Myocyte (in vitro differentiated cells): ENCODE measurements at places on chromosomes 2 and 18.

- DNase-seq = no peak
These were observed 95.9 kb downstream of the NCOA1 start for GRCh38 chr2:24586955-24587354.

GRCh38 chr2:102052365-102052764, 60.6 kb downstream of the IL1R2 start:
- no peak for DNase-seq

- DNase-seq = no peak
These were observed 9.1 kb downstream of the EPAS1 start for GRCh38 chr2:46306330-46306751.

- peak; percentile 27 for DNase-seq
These were observed 64.9 kb upstream of the TFCP2L1 start for GRCh38 chr2:121349721-121350401.

DNA sequence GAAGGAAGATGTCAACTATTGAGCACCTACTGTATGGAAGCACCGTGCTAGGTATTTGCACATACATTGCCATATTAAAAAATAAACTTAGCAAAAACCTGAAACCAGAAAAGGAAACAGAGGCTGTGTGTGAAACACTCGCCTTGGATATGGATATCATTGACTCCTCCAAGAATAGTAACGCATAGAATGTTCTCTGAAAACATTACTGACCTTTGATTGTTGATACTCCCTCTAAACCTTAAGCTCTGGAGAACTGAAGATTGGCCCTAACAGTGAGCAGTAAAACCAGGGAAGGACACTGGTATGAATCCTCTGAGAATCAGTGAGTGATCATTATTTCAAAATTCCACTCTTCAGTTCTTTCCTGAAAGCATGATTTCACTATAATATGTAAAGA, 236.8 kb downstream of the CDH20 start:
- DNase-seq = no peak

GRCh38 chr2:890214-890613, 60.4 kb upstream of the SNTG2 start:
- no peak for DNase-seq

DNA sequence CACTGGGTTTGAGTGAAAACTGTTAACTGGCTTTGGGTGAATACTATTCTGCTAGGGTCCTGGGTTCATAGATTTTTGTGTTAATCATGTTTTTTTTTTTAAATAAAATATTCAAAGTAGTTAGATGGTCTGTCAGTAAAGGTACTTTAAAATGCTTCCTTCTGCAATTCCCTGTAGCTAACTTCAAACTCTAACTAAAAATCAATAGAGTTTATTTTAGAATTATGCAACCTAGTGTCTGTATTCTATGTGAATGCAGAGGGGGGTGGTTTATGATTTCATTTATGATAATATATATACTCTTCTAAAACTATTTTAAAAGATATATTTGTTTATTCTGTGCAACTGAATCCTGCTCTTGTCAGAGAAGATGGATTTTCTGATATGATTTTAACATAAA, 27.9 kb downstream of the STARD6 start:
- DNase-seq = no peak

- peak; percentile 29 for DNase-seq
These were observed 80.1 kb upstream of the CTDP1 start for GRCh38 chr18:79599441-79599931.

GRCh38 chr2:207833251-207833751, 63.6 kb upstream of the FZD5 start:
- DNase-seq = no peak

- DNase-seq = peak; percentile 21
These were observed 3.3 kb upstream of the ORC2 start for GRCh38 chr2:200966770-200967169.

- DNase-seq = no peak
These were observed 562.0 kb downstream of the NR4A2 start for GRCh38 chr2:155770516-155770915.

DNA sequence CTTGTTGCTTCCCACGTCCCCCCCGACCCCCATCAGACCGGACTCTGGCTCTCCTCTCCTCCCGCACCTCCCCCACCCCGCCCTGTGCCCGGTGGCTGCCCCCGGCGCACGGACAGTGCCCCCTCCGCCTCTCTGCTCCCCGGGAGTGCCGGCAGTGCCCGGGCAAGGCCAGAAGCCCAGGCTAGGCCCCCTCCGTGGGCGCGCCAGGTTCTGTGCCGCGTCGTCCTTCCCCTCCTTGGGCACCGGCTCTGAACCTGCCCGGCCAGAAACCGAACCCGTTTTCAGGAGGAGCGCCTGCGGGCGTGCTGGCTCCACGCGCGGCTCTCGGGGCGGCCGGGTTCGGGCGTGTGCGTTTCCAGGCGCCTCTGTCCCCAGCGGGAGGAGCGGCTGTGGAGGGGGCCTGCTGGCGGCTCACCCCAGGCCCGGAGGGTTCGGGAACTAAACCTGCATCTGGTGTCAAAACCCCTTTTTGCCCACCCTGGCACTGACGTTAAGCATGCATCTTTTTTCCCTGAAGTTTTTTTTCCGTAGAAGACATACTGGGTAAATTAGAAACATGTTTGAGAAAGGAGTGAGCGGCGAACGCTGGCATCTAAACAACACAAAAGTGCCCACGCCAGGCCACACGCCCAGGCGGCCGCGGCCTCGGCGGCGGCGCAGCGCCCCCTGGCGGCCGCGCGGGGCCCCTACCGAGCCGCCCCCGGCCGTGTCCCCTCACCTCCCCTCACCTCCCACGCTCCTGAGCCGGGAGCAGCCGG, 123.9 kb upstream of the SLC1A4 start:
- DNase-seq = peak; percentile 68

GRCh38 chr2:27080603-27080936, 2.2 kb downstream of the EMILIN1 start:
- DNase-seq = no peak

DNA sequence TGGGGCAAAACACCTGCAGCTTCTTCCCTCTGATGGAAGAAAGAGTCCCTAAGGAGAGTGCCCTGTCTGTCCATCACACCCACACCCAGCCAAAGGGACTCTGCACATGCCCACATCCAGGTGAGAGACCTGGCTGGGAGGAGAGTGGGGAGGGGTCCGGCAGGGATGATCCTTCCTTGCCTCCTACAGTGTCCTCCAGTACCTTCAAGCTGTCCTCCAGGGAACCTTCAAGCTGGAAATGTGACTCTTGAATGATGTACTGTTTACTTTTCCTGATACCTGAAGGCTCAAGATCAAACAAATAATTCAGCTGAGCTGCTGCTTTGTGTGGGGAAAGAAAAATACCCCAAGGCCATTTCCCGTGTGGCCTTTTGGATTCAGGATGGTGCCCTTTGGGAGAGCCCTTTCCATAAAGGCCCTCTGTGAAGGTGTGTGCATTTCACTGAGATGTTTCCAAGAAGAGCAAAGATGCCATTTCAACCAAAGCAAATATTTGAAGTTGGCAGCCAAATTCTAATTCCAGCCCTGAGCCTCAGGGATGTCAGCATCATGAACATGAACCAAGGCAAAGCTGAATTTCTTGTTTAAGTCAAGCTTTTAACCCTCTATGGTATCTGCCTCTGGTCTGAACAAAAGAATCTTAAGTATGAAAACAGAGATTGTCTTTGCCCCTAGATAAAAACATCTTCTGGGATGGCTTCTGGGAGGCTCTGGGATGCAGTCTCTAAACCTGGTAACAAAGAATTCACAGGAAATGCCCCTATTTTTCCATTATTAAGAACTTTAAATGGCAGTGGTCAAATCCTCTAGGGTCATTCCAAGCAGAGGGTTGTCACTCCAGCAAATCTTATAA, 11.1 kb downstream of the EVA1A start:
- no peak for DNase-seq

GRCh38 chr2:214514704-214515103, 103.8 kb downstream of the VWC2L start:
- no peak for DNase-seq

DNA sequence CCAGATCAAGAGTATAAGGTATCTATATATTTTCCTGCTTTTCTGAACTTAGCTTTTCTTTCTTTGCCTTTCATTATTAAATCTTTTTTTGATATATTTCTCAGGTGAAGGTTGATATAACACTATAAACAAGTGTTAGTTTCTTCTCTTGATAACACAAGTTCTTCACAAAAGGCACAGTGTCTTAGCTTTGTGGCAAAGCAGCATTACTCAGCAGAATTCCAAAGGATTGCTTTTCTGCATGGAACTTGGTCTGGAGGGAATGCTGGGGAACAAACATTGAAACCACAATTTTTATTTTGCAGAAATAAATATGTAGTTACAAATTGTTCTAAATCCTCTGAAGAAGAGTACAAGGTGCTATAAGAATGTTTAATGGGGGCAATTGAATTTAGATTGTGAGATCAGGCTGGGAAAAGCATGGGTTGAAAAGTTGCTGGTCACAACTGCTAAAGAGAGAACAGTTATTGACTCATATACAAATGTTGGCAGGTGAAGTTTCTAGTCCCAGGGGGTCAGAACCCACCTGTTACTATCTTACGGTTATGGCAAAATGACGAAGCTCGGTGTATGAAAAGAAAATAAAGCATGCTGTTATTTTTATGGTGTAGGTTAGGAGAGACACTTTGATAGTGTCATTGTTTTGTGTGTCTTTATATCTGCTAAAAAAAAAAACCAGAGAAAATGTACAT, 68.2 kb downstream of the UBR3 start:
- peak; percentile 68 for DNase-seq

GRCh38 chr18:55328301-55328700, 259.7 kb downstream of the TCF4 start:
- DNase-seq = peak; percentile 51

- no peak for DNase-seq
These were observed 23.1 kb downstream of the HS1BP3 start for GRCh38 chr2:20627712-20628380.

DNA sequence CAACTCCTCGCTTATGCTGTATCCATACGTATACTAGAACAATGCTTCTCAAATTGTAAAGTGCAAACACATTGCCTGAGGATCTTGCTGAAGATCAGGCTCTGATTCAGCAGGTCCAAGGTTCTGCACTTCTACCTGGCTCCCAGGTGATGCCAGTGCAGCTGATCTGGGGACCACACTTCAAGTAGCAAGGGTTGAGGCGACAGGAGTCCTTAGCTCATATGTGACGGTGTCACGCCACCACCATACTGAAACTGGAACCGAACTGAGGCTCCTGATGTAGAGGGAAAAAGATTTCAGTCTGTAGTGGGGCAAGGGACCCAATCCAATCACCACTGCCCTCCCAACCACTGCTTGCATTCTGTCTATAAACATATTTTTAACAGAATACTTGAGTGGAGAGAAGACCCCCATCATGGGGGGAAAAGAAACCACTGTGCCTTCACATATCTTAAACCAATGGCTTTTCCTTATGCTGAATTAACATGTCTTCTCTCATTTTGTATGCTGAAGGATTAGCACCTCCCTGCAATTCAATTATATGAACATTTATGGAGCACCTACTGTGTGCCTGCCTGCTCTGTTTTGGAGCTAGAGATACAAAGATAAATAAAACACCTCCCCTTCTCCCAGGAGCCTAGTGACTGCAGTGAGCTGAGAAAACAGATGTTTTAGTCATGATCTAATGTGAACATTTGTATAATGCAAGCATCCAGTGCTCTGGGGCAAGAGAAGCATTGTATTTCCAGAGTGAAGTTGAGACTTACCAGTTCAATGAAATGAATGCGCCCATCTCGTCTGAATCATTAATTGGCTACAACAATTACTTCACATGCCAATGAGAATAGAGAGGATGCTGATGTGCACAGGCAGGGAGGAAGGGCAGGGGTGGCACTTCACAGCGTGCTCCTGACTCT, 6.6 kb upstream of the ASAP2 start:
- DNase-seq = no peak

- DNase-seq = no peak
These were observed 58.8 kb downstream of the GREB1L start for GRCh38 chr18:21300908-21301200.

GRCh38 chr2:173989884-173990215, 24.7 kb upstream of the SP3 start:
- no peak for DNase-seq
